Stimulated activated CD4-positive, alpha-beta T cell treated with anti-CD3 and anti-CD28 coated beads, Interleukin-1b, Interleukin-23, amount 100 ng/mL, for 48 hours (primary cell): ENCODE measurements at places on chromosomes 5 and 9.

- DNase-seq = no peak
Observed at GRCh38 chr5:122501089-122501435, 189.0 kb downstream of the SNCAIP start.

DNA sequence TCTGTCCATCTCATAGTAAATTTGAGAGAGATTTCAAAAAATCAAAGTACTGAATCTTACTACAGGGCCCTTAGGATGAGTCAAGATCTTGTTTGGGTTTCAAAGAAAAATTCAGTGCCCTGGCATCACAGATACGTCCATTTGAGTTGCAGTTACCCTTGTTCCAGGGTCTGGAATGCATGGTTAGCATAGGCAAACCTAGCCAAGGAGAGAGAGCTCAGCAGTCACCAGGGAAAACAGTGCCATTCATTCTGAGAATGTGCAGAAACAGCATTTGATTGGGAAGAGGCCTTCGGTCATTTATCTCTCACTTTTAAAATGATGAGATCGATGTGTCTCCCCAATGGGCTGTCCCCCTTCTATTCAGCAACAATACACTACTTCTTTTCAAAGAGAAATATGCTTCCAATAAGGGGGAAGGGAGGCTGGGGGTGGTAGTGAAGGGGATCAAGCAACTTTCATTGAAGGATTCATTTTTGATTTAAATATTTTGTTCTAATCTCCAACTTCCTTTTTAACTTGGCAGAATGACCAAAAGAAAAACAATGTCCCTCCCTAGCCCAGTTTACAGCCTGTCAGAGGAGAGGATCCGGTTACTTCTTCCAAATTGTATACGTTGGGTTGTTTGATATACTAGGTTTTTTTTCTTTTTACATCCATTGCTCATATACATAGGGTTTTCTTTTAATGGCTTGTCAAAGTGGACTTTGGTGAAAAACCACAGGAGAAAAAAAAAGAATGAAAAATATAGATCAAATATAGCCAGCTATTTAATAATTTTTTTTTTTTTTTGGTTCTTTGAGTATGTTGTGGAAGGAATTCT, 491.1 kb downstream of the CCDC171 start:
- DNase-seq = no peak

- no peak for DNase-seq
Observed at GRCh38 chr5:65032250-65032649, 263.5 kb downstream of the CWC27 start.

GRCh38 chr5:57406641-57407040, 76.0 kb downstream of the ACTBL2 start:
- no peak for DNase-seq

DNA sequence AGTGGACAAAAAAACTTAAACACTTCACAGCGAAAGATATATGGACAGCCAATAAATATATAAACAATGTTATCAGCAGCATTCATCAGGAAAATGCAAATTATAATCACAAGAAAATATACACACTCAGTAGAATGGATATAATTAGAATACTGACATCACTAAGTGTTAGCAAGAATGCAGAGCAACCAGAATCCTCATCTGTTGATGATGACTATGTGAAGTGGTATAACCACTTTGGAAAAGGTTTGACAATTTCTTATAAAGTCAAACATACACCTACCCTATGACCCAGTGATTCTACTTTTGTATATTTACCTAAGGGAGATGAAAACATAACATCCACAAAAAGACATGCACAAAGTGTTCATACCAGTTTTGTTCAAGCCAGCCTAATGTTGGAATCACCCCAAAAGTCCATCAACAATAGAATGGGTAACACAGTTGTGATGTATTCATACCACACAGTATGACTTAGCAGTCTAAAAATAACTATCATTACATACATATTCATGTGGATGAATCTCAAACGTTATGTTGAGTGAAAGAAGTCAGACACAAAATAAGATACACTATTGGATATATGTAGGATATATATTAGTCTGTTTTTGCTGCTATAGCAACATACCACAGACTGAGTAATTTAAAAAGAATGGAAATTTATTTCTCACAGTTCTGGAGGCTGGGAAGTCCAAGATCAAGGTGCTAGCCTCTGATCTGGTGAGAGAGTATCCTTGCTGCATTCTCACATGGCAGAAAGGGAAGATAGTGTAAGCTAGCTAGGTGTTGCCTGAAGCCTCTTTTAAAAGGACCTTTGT, 148.8 kb upstream of the ADAMTSL1 start:
- DNase-seq = no peak

DNA sequence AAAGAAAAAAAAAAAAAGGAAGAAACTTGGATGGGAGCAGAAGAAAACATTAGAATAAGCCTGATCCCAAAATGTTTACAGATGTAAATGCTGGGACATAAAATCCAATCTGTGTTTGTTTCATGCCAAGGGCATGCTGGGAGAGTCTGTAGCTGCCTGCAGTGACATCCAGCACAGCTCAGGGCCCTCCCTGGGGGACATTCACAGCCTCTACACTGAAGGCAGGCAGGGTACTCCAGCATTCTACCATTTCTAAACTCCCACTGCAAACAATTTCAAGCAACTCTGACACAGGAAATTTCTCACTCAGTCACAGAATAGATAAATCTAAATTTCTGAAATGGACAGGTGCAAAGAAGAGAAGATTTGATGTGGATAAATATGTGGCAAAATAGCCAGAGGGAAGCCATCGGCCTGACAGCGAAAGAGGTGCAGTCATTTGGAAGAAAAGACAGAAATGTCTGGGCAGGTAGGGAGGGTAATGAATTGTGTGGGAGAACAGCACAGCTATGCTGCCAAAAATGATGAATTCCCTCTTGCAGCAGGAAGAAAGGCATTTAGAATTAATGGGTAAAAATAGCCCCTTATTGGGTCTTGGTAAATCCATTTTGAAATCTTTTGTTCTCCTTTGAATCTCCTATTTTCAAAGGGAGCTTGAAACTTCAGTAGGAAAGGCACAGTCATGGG, 199.4 kb downstream of the MED10 start:
- DNase-seq = no peak

DNA sequence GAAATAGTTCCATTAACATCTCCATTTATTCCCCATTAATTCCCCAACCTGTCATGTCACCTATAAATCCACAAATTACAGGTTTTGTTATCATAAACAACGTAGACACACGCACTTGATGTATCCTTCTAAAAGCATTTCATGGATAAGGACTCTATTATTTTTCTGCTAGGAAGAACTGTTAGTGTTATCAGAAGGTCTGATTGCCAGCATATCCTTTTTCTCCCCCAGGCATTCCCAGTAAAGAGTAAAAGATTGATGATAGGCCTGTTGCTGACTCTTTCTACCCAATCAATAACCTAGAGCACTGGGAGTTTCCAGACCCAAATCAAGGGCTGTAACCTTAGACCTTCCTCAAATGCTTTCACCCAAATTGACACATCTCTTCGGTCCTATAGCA, 60.8 kb downstream of the RFK start:
- no peak for DNase-seq

- DNase-seq = no peak
Observed at GRCh38 chr9:99274016-99274415, 51.9 kb downstream of the SEC61B start.

DNA sequence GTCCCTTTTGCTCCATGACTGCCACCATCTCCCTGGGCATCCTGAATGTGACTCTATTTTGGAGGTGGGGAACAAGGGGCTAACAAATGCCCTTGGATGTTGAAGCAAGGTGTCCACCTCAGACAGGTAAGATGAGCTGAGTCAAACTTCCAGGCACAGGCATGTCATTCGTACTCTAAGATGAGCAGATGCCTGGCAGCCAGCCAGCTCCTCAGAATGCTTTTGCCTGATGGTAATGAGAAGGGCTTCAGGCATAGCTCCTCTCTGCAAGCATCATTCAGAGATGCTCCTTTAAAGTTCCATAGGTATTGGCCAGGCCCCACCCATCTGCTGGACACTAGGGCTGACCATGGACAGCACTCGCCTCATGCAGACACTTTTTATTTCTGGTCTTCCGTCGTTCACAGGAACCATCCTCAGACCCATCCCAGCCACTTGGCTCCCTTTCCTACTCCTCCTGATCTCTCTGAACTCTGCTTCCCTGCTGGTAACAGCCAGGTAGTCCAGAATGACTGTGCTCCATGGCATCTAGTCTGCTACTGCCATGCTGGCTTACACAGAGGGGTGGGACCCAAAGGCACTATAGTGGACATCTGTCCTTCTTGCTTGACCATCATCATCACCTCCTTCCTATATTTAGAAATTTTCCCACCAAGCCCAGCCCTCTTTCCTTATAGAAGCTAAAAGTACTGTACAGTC, 118.8 kb downstream of the GLIS3 start:
- DNase-seq = no peak

DNA sequence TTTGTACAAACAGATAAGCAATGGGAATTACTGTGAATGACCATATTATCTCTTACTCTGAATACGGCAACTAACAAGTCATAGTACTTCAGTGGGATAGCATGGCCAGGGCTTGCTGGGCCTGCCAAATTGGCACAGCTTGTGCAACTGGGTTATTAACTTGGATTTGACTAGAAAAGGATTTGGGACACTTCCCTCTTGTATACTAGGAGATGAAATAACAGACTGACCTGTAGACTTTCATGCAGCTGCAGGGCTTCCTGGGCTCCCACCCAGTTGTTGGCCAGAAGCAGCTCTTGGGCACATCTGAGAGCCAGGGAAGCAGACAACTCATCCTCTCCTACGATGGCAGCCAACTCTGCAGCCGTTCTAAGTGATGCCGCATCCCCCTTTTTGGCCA, 39.8 kb downstream of the CNOT8 start:
- DNase-seq = no peak

DNA sequence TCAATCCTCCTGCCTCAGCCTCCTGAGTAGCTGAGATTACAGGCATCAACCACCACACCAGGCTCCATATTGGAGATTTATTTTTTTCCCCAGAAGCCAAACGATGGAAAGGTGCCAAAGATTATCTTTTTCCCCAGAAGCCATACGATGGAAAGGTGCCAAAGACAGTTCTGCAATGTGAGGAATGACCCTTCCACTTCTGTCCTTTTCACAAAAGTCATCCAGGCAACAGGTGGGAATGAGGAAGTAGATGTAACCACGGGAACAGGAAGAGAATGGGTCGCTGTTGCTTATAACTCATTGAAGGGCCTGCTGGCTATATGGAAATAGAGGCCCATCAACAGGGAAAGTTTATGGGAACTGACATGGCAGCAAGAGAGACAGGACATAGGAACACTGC, 233.7 kb upstream of the MSX2 start:
- no peak for DNase-seq

- DNase-seq = no peak
Observed at GRCh38 chr9:98778711-98779530, 17.4 kb downstream of the ANKS6 start.

GRCh38 chr5:109307951-109308350, 101.8 kb downstream of the PJA2 start:
- no peak for DNase-seq

- no peak for DNase-seq
Observed at GRCh38 chr5:61878471-61878870, 427.5 kb upstream of the KIF2A start.
